ENCODE measurements at places on chromosomes 7 and 10.

DNA sequence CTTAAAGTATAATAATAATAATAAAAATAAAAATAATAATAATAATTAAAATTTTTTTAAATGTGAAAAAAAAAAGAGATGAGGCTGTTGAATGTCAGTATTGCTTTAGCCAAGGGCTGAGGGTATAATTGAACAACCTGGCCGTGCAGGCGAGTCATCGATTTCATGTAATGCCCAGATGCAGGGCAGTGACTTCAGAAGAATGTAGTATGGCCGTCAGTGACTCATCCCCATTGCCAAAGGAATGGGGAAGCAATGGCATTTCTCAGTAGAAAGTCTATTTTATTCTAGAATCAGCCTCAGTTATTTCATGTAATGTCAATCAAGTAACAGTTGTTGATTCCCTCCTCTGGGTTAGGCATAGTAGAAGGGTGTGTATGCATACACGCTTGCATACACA lies 516.4 kb downstream of the GLRX3 start:
- DNase-seq: no peak

DNA sequence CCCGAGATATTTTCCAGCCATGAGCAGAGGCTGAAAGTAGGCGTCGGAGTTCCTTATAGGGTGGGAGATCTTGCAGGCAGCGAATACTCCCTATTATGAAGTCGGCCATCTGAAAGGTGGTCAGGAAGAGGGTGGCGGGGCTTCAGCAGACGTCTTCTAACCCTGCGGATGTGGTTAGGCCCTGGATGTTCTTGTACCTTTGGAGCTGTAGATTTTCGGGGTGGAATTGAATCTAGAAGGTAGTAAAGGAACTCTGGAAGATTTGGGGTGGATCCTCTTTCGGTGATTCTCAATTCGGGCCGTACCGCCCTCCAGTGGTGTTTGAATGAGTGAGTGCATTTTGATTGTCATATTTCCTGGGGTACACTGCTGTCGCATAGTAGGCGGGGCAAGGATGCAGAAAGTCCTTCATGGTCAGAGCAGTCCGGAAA lies 635 bp downstream of the NUP205 start:
- DNase-seq: peak; percentile 51

DNA sequence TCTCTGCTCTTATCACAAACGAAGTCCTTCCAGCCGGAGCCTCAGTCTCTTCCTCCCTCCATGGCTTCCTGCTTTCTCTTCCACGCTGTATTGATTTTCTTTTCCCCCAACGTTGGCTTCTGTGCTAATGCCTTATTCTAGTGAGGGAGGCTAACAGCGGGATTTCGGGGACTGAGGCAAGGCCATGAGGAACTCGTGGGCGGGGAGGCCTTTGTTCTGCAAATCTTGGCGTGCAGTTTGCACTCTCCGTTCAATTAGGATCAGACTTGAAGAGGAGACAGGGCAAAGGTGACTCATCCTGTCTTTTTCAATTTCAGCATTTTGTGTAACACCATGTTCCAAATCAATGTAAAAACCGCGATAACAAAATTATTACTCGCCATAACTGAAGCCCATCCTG lies 25.3 kb downstream of the EN2 start:
- DNase-seq: no peak

GRCh38 chr10:121373411-121373810 lies 224.8 kb downstream of the FGFR2 start:
- DNase-seq: no peak

DNA sequence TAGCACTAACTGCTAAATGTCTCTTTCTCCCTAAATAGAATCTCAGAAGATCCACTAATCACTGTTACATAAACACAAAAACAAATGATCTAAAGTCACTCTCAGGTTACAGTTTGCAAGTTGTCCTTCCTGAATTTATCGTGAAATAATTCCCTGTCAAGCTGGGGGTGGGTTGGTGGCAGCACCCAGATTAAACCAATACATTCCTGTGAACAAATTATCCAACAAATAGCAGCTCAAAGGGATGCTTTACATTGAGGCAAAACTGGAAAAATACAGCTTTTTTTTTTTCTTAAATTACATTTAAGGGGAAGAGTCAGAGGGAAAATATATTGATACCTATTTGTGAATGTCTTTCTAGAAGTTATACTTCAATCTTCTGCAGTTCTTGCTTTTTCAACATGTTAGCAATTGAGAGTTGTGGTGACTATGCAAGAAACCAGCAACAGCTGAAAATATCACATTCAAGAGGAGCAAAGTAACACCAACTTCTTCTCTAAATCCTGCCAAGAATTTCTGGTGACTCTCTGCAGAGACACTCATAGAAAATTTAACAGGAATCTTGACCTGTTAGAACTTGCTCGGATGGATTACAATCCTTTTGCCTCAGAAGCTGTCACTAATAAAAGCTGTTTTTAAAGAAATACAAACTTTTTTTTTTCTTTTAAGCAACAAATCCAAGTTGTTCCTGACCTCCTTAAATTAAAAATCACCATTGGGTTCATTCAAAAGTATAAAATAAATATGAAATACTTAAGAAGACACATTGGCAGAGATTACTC lies 18.9 kb downstream of the LMOD2 start:
- no peak for DNase-seq

- DNase-seq: no peak
Observed at GRCh38 chr7:80634505-80634904, 3.9 kb upstream of the CD36 start.

DNA sequence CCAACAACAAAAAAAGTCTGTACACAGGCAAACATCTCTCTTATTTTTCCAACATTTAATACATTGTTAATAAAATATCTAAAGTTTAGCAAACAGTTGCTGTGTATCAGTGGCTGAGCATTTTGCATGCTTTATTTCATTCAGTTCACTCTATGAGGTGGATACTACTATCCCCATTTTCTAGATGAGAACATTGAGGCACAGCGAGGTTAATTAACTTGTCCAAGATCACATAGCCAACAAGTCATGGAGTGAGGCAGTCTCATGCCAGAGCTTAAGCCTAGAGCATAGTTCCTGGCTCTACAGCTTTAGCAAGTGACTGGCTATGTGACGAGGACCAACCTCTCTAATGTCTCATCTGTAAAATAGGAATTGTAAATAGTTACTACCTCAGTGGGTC lies 4.4 kb downstream of the GATAD1 start:
- no peak for DNase-seq

DNA sequence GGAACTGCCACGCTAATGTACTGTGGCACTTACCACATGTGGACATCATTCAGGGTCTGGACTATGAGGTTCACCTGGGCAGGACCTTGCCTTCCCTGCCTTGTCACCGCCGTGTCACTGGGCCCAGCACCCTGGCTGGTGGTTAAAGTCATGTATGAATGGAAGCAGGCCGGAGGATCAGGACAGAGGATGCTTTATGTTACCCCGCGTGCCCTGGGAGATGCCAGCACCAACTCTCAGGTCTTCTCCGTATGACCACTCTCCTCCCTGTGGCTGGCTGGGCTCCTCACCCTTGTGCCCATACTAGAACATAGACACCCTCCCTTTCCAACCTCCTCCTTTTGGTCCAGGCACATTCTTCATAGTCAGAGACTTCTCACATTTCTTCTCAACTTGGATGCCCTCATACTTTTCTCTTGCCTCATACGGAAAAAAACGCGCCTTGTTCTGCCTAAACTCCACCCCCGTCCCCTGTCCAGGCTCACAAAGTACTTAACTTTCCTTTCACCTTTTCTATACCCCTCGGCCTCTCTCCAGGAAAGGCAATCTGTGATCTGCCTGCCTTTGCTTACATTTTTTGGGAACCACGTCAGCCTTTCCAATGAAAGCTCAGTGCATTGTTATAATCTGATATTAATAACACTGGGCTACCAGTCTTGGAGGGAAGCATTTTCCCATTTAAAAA lies 240.0 kb downstream of the TEX36 start:
- no peak for DNase-seq

DNA sequence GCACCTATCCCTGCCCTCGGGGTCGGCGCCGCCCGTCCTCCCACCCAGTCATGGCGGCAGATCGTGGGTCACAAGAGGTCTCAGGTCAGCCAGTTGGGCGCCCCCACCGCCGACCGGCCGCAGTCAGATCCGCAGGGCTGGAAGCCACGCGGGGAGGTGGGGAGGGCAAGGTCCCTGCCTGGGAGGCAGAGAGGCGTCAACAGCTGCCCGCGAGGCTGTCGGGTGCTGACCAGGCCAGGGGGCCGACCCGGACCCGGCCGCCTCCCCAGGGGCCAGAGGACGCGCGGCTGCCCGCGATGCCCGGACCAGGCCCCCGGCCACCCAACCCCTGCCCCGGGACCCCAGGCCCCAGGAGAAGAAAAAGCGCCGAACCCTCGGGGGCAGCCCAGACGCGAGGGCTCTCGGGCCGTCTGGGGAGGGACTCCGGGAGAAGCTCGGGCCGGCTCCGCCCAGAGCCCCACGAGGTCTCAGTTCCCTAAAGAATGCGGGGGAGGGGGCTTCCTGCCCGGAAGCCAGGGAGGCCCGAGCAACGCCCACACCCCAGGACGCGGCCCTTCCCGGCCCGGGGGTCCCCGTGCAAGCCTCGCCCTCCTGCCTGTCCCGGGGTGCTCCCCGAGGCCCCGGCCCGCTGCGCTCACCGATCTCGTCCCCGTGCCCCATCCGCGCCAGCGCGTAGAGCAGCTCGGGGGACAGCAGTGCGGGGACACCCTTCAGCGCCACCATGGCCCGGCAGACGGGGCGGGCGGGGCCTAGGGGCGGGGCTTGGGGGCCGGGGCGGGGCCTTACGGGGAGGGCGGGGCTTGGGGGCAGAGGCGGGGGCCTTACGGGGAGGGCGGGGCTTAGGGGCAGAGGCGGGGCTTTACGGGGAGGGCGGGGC lies at the start of gene FUOM:
Gene FUOM (minus strand): TSS at position 735 of the 877 bp plus-strand sequence. CDS start 12 bp downstream, at position 723.
- peak; percentile 59 for DNase-seq

GRCh38 chr10:29204070-29204800 lies 84.6 kb upstream of the LYZL1 start:
- DNase-seq: no peak

- DNase-seq: no peak
Observed at GRCh38 chr7:127609297-127609696, 8.6 kb downstream of the PAX4 start.

GRCh38 chr10:74177140-74177677 lies 26.2 kb downstream of the ADK start:
- DNase-seq: peak; percentile 24

Data from effector CD4-positive, alpha-beta T cell (primary cell).